Stimulated activated CD8-positive, alpha-beta memory T cell treated with anti-CD3 and anti-CD28 coated beads, Interleukin-4, amount 100 ng/mL, for 4 hours (primary cell): ENCODE measurements at places on chromosomes 1 and 21.

DNA sequence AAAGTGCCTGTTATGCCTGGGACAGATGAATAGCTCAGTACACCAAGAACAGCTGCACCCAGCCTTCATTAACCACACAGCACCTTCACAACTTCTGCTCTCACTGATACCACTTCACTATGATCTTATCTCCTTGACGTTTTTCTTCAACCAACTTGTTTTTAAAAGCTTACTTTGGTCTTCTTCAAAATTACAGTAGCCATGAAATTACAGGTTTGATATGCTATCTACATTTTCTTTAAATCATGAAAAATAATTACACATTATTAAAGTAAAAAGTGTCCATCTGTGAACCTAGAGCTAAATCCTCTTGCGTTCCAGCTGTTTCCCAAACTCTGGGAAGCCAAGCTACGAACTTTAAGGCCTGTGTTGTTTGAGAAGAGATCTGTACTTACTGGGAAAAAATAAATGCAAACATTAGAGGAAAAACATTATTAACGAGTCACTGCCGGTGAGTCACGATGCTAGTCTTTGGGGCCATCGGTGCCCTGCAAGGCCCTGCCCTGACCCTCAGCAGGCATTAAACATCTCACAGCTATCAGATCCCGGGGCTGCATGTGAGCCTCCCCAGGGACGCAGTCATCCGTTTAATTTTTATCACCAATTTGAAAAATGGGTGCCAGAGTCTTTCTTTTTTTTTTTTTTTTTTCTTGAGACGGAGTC lies 56.3 kb upstream of the GPR153 start:
- DNase-seq = no peak

DNA sequence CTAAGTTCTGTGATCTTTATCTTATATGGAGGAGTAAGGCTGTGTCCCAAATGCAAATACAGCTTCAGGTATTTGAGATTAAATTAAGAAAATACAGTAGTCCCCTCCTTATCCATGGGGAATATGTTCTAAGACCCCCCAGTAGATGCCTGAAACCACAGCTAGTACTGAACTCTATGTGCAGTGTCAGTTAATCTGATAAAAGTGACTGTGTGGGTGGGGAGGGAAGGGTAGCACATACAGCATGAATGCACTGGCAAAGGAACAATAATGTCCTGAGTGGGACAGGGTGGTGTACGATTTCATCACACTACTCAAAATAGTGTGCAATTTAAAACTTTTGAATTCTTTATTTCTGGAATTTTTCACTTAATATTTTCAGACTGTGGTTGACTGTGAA lies 83.1 kb downstream of the HS2ST1 start:
- no peak for DNase-seq

DNA sequence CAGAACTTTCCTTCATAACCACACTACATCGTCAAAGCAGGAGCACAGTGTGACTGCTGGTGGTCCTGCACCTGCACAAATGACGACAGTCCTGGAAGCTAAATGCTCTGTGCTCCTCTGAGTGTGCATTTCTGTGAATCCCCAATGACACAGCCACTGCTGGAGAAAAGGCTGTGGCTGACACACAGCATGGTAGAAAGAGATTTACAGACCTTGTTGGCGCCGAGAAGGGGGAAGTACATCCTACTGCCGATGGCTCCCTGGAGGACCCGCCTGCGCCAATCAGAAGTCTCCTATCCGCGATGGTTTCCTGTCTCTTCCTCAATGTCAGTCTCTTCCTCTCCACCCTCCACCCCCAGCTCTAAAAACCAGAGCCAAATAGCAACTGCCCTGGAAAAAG lies 115.4 kb upstream of the RAB4A start:
- DNase-seq = no peak

DNA sequence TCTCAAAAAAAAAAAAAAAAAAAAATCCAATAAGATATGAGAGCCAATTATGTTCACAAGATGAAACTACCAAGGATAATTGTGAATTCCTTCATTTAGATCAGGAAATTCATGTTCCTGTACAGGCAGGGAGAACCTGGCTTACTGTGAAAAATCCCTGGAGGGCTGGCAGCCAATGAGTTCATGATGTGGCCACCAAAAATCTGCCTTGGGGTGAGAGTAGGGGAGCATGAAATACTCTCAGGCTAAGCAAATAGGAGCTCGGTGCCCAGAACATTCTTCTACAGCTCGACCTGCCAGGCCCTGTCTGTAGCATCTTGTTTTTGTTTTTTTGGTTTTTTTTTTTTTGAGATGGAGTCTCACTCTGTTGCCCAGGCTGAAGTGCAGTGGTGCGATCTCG lies 50.1 kb downstream of the PIK3CD start:
- DNase-seq = no peak

- no peak for DNase-seq
Observed at GRCh38 chr1:60078182-60078581, 4.6 kb upstream of the C1orf87 start.

GRCh38 chr1:166086113-166086883 lies 80.5 kb downstream of the FAM78B start:
- no peak for DNase-seq

DNA sequence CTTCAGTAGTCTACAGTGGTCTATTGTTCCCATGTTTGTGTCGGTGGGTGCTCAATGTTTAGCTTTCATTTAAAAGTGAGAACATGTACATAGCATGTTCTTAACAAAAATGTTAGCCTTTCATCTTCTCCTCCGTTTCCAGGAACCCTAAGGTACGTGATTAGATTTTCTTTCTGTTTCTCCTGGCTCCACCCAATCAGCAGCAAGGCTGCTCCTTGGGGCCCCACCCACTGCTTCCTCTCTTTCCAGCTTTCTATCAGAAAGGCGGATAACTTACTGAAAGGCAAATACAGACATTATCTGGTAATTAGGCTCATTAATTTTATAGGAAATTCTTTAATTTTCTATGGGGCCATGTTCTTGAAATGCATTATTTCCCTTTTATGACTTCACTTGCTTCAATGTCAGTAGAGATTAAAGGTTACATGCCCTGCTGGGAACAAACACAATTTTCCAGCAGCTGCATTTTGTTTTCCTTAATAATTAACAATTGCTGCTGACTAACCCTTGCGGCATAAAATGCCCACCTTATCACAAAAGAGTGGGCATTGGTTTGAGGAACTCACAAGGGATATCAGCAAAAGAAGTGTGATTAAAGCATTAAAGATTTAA lies 324.9 kb upstream of the SNX7 start:
- no peak for DNase-seq

DNA sequence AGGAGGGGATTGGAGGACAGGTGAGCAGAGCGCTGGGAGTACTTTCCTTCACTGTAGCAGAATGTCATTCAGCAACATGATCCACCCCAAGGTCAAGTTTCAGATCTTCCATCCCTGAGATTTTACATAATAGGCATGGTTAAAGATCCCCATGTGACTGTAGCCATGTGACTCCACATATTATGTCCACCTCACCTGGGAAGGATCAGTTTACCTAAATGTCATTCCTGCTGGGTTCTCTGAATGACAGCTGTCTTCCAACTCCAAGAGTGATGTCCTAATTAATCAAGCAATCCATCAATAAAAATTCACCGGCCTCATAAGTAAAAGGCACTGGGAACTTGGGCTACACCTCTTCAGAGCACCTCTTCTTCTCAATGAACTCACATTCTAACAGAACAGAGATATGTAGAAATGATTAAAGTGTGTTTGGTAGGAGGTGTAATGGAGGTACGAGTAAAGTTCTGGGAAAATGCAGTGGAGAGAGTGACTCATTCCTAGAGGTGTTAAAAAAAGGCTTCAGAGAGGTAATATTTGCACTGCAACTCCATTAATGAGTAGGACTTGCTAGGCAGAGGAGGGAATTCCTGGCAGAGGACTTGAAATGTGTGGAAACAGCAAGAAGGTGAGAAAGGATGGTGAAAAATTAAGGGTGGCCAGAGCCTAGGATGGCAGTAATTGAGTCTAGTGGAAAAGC lies 22.2 kb upstream of the MAPKAPK2 start:
- DNase-seq = no peak

- DNase-seq = no peak
Observed at GRCh38 chr1:220885971-220886370, 6.7 kb downstream of the HLX start.

- no peak for DNase-seq
Observed at GRCh38 chr1:229185963-229186362, 84.9 kb upstream of the RAB4A start.

DNA sequence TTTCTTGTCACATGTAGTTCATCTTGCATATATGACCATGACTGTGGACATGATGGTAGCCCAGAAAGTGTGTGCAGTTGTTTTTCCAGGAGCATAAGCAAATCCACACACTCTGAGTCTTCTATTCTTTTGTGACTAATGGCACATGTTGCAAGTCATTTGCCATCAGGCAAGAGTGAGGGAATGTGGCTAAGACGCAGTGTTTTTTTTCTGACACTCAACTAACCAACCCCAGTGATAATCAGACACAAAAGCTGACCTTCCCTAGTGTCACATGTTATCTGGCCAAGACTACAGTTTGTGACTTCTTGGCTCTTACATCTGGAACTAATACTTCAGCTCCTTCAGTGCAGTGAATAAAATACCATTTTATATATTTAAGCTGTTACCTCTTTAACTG lies 108.8 kb downstream of the ITSN1 start:
- no peak for DNase-seq

- DNase-seq = no peak
Observed at GRCh38 chr1:63980740-63981407, 207.1 kb downstream of the ROR1 start.

DNA sequence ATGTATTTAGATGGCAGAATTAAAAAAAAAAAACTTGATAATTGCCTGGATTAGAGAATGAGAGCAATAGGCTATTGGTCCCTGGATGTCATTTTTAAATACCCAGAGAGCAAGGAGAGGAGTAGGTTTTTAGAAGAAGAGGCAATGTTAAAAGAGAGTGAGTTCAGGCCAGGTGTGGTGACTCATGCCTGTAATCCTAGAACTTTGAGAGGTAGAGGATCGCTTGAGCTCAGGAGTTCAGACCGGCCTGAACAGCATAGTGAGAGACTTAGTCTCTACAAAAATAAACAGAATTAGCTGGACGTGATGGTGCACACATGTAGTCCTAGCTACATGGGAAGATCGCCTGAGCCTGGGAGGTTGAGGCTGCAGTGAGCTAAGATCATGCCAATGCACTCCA lies 15.9 kb upstream of the MUTYH start:
- DNase-seq = no peak

DNA sequence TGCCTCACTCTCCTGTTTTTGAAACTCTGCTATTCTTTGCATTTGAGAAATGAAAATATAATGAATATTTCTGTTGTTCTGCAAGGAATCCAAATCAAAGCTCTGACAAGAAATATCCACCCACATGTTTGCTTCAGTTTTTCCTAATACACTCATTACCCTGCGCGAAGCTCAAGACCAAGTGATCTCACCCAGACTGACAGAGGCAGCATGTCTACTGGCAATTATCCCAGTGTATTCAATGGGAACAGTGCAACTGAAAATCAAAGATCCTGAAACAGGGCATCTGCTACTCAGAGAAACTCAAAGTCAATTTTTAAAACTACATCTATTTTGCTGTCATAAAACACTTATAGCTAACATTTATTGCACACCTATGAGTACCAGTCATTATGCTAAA lies 321.0 kb upstream of the LRRC7 start:
- DNase-seq = no peak

DNA sequence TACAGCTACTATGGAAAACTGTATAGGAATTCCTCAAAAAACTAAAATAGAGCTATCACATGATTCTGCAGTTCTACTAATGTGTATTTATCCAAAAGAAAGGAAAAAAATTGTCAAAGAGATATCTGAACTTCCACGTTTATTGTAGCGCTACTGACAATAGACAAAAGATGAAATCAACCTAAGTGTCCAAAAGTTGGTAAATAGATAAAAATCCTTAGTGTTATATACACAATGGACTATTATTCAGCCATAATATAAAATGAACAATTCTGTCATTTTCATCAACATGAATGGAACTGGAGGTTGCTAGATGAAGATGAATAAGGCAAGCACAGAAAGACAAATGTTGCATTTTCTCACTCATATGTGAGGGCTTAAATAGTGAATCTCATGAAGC lies 1492.1 kb downstream of the MRPL39 start:
- DNase-seq = no peak

- DNase-seq = no peak
Observed at GRCh38 chr1:39690794-39691382, 345 bp downstream of the HPCAL4 start.

- no peak for DNase-seq
Observed at GRCh38 chr1:33943978-33944377, 80.1 kb downstream of the HMGB4 start.

GRCh38 chr1:245952383-245953026 lies 554.6 kb downstream of the SMYD3 start:
- DNase-seq = no peak

- DNase-seq = no peak
Observed at GRCh38 chr1:15353839-15354579, 55.7 kb upstream of the EFHD2 start.

DNA sequence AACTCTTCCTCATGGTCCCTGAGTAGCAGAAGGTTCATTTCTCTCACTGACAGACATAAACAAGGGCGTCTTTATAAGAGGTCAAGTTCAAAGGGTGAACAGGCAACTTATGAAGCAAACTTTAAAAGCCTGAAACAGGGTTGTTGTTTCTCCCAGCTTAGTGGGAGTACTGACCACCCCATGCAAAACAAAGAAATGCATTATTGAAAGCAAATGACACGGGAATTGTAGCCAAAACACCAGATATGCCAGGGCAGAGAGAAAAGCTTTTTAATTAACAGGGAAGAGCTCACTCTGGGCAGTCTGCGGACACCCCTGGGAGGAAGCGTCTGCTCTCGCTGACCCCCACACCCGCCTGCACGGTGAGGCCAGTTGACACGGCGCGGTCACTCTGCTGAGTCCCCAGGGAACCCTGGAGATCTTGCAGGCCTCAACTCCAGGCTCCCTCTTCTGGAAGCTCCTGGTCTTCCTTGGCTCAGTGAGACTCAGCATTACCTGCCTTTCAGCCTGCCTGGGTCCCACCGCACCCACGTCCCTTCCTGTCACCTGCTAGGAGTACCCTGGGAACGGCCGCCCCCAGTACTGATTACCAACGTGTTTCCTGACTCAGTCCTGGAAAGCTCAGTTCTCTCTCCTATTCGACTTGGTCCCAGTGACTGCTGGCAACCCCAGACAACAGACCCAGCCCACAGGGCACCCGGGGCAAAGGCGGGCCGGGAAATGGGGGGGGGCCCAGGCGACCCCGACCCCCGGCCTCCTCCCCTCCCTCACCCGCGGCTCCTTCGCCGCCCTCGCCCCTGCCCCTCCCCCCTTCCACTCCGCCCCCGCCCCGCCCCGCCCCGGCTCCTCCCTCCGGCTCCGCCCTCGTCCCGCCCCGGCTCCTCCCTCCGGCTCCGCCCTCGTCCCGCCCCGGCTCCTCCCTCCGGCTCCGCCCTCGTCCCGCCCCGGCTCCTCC lies 972 bp downstream of the CFAP410 start:
- DNase-seq = no peak

GRCh38 chr1:153563991-153564390 lies 1.7 kb downstream of the S100A2 start:
- no peak for DNase-seq

- DNase-seq = no peak
Observed at GRCh38 chr1:218499011-218499691, 154.0 kb downstream of the TGFB2 start.

- no peak for DNase-seq
Observed at GRCh38 chr1:64828829-64829228, 84.0 kb downstream of the RAVER2 start.

- no peak for DNase-seq
Observed at GRCh38 chr1:160640359-160641123, 6.3 kb downstream of the SLAMF1 start.
